Activated naive CD8-positive, alpha-beta T cell treated with anti-CD3 and anti-CD28 coated beads, Interleukin-2, amount 10 ng/mL, durations not matched to agents 7 days and 5 days (primary cell): ENCODE measurements at places on chromosomes 16 and 17. TPM values are rescaled to one million over a fixed set of nuclear protein-coding genes. Genes with fewer than 3 reads are reported as not detected.

PRR35 gene
- total RNA-seq, result not detected

RASD1 gene
- 2.3 TPM for total RNA-seq

NACA2 gene
- total RNA-seq, result not detected

DNA sequence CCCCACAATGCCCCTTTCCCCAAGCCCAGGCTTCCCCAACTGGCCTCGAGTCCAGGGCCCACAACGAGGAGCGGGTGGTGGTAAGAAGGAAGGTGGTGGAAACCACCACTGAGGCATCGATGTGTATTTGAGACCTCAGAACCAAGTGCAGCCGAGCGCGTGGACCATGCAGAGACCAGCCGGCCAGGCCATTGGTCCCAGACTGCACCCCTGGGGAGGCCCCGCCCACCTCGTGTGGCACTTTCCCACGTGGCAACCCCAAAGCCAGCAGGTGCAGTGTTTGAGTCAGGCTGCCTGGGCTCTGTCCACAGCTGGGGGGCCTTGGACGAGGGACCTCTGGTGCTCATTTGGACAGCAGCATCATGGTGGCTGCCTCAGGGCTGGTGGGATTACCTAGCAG is 28.1 kb upstream of the BAHCC1 start:
- DNase-seq, result no peak

DNA sequence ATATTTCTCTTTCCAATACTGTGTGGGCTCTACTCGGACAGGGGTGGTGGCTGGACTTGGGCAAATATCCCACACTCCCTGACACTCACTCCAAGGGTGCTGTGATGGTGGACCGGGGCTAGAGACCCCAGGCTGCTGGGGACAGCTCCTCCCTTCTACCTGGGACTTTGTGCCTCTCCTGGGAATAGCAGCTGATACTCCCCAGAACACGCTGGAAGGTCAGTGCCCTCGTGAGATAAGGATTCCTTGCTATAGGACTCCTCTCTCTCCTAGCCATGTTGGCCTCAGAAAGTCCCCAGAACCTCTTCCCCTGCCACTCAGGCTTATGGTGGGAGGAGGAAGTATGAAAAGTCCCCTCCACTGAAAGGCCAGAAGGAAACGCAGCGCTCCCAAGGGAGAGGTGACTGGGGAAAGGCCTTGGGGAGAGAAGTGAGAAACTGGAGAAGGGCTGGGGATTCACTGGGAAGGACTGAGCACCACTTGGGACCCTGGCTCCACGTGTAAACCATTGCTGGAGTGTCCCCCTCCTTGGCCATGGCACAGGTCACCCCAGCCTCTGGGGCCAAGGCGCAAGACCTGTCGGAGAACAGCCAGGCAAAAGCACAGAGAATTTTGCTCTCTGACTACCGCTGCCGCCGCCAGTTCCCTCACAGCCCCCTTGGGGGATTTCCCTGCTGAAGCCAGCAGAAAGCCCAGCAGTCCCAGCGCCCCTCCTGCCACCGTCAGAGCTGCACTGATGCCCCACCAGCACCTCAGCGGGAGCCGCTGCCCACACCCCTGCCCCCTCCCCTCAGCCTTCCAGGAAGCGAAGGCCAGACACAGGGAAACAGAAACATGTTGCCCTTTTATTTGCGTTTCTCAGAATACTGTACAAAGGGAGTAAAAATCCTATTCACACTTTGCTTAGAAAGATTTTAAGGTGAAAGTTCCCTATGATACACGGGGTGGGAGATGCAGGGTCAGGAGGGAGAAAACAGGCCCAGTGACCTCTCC is 2.1 kb upstream of the GSDMB start:
- peak; percentile 63 for DNase-seq
